ENCODE measurements at places on chromosomes 16 and 17.

DNA sequence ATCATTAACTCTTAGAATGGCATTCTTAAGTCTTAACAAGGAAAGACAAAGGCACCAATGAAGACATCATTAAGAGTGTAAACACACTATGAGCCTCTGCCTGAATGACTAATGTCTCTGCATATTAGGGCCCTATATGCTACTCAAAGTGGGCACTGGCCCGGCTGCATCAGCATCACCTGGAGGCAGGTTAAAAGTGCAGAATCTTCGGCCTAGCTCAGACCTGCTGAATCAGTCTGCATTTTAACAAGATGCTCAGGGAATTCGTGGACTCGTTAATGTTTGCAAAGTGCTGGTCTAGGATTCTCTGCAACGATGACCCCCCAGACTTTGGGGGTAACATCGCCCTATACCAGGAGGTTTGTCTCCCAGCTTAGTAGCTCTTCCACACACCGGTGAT lies 6.7 kb downstream of the MPP3 start:
- no peak for DNase-seq

- DNase-seq = no peak
Observed at GRCh38 chr16:4922721-4923342, 14.1 kb downstream of the PPL start.

DNA sequence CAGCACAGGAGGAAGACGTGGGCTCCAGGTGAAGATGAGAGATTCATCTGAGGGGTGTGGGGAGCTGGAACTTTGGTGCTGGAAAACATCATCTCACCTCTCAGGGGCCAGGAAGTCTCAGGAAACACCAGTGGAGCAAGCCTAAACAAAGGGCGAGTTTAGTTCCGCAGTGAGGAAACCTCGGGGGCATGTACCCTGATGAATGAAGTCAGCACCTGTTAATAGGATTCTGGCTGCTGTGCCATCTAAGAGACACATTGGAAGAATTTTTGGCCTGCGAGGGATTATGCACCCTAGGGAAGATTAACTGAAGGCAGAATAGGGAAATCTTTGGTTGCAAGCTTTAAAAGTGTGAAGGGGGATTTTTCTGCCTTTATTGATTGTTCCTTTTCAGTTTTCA lies 94.7 kb upstream of the CACNG5 start:
- DNase-seq = no peak

DNA sequence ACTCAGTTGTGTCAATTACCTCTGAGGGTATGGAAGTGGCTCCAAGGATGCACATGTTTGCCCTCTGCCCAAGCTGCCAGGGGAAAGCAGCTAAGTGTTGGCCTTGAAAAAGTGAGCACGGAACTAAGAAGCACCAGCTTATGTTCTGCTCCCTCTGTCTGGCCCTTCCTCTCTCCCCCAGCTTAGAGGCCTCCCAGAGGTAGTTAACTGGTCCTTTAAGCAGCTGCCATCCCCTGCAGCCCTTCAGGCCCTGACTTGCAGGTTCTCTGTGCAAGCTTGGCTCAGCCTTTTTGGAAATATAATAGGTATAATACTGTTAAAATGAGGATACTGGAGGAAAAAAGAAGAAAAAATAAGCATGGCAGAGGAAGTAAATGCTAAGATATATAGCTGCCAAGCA lies 7.0 kb upstream of the UBE2Z start:
- DNase-seq = no peak

DNA sequence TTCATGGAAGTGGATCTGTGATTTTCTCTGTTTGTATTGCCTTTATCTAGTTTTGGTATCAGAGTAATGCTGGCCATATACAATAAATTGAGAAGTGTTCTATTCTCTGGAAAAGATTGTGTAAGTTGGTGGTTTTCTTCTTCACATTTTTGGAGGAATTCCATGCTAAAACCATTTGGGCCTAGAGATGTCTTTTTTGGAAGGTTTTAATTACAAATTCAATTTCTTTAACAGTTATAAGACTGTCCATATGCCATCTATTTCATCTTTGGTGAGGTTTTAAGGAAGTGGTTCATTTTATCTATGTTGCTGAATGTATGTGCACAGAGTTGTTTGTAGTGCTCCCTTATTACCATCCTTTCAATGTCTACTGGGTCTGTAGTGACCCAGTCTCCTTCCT lies 46.0 kb downstream of the CACNG1 start:
- DNase-seq = no peak

DNA sequence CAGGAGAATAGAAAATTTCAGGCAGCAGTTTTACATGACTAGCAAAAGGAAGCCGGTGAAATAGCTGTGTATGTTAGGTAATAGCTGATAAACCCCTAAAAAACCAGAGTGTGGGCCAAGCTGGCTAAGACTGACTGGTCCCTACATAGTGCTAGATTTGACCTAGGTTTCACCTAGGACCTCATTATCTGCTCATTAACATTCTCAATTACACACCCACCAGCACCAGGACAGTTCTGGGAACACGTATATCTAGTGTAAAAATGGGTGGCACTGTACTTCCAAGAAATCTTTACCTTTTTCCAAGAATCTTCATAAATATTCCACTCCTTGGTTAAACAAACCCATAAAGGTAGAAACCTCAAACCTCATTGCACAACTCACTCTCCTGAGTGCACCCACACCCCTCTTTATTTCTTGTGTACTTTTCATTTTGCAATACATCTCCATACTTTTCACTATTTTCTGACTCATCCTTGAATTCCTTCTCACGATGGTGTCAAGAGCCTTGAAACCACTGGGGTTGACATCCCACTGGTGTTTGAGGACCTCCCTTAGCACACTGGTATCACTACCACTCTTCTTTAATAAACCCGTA lies 262.7 kb upstream of the KCNJ16 start:
- no peak for DNase-seq

DNA sequence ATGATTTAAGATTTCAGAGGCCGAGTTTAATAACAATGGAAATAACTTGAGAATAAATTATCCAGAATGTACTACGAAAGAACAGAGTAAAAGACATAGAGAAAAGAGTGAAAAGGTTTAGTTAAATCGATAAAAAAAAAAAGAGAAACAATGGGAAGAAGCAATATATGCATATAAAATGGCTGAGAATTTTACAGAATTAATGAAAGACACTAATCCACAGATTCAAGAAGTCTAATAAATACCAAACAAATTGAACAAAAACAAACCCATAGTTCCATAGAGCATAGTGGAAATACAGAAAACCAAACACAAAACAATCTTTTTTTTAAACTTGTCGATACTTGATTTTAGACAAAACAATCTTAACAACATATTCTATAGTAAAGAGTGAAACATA lies 1.7 kb downstream of the PSME3IP1 start:
- DNase-seq = no peak

Data from right renal cortex interstitium (tissue), 3 donors.